Brain pericyte (primary cell): ENCODE measurements at places on chromosomes 16 and 17.

GRCh38 chr17:79009397-79010303 lies at the start of gene CANT1:
Gene CANT1, minus strand, starts transcription at chr17:79009764. Its CDS starts 12,142 bp downstream, at chr17:78997622.
- DNase-seq = no peak

DNA sequence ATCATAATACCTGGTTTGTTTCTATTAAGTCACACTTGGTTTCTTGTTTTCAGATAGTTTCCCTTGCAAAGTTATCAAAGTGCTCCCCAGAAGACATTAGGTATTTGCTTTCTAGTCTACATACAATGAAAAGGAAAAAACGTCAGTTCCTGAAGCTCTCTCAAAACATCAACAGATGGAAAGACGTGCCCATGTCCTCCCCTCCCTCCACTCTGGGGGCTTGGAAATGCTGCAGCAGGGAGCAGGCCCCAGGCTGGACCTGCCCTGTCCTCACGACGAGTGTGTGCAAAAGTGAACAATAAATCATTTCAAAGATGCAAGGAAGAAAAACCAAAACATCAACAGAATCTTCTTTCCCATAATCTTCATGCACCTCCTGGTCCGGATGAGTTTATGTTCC lies 118.5 kb downstream of the USP22 start:
- DNase-seq = no peak

- DNase-seq = no peak
These were observed 45.3 kb downstream of the TOM1L2 start for GRCh38 chr17:17926840-17927449.

DNA sequence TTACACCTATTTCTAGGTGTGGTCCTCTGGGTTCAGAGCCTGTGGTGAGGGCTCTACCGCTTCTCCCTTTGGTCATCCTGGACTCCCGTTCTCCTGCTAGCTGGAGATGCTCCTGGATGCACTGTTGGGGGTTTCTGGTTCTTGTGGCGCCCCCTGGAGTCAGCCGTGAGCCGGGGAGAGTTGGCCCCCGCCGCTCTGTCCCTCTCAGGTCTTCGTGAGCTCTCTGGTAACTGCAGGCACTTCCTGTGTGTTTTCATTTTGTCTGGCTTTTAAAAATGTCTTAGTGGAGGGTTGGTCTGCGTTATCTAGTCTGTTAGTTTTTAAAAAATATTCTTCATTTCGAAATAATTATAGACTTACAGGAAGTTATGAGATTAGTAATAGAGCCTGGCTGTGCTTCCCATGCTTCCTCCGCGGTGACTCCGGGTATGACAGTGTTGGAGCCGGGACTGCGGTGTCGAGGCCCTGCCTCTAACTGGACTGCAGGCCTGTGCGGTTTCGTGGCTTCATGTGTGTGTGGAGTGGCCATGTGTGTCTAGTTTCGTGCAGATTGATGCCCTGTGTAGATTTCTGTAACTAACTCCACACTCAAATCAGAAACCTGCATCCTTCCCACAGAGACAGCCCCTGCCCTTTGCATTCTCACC lies 78.0 kb upstream of the ZNF750 start:
- DNase-seq = no peak

- DNase-seq = no peak
These were observed 176.8 kb upstream of the HSBP1 start for GRCh38 chr16:83630979-83631378.

GRCh38 chr17:50771991-50772785 lies 4.9 kb upstream of the ANKRD40CL start:
- DNase-seq = no peak

DNA sequence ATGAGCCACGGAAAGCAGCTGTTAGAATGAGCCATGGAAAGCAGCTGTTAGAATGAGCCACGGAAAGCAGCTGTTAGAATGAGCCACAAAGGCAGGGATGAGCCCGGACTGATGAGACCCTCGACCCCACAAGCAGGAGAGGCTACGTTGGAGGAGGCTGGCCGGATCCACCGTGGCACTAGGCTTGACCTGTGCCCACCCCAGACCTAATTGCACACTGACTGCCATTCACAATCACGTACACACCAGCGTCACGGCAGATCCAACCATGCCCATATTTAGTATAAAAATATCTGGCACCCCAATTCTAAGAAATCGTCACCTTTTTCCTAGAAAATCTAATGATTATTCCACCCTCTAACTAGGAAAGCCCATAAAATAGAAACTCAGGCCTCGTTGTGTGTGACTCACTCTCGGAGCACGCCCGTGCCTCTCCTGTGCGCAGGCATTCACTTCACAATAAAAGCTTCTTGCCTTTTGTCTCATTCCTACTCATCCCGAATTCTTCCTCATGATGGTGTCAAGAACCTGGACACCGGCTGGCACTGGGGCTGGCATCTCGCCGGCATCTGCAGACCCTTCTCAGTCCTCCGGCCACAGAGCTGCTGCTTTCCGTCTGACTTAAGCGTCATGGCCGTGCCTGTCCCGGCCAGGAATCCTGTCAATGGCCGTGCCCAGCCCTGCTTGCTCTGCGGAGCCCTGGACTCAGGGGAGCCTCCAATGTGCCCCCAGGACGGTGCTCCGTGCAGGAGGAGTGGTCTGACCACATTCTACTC lies 5.5 kb upstream of the SECTM1 start:
- DNase-seq = no peak
